Activated CD4-positive, alpha-beta T cell treated with anti-CD3 and anti-CD28 coated beads, Interleukin-2, amount 50 U/mL, for 16 hours (primary cell): ENCODE measurements at places on chromosomes 11 and 22.

DNA sequence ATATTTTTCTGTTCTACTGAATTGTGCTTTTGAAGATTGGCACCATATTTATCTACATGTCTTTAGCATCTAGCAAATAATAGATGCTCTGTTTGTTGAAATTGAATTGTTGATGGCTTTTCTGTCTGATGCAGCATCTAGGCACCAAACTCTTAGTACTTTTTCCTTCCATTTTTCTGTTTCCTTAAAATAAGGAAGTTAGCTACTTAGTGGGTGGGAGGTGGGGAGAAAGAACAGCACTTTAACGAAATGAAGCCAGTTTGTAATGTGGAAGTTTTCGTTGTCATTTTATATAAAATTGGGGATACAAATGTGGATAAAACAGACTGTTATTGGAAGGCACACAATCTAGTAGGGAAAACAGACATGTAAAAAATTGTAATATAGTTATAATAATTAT, 76.6 kb downstream of the HIPK3 start:
- no peak for DNase-seq

- no peak for DNase-seq
Observed at GRCh38 chr22:47673557-47673956, 911.1 kb downstream of the TBC1D22A start.

- no peak for DNase-seq
Observed at GRCh38 chr11:47413908-47414684, 5.7 kb downstream of the SLC39A13 start.

- DNase-seq = no peak
Observed at GRCh38 chr11:122270535-122270934, 154.5 kb upstream of the BLID start.

DNA sequence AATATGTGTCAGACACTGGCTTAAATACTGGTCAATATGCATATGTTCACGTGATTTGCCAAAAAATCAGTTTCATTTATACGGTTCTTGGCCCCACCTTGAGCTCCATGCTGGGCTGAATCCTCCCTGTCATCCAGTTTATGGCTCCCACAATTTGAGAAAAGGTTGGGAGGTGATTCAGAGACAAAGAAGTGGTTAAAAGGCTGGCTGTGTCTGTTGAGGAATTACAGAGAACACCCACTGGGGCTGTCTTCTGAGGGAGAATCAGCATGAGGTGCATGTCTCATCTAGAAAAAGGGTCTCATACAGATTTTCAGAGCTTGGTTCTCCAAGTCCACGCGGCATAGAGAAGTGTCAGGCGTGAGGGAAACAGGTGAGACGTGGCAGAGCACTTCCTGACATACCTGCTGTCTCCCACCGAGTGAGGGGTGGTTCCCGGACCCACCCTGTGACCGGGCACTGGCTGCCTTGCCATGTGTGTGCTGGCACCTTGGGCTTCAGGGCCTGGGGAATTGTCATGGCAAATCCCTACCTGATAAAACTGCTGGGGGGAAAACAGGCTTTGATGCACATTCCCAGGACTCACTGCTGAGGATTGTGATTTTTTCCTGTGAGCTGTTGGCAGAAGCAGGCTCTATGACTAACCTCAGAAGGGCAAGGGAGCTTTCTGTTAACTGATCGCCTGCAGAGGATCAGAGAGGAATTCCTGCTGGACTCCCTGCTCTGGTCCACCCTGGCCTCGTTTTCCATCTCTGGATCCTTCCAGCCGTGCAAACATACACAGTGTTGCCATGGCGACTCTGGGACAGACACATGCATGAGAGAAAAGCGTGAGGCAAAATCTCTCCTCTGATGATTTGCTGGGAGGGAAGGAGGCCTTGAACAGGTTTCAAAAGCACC, 223.6 kb downstream of the ADAMTS15 start:
- no peak for DNase-seq

GRCh38 chr11:85385547-85385946, 241.6 kb downstream of the DLG2 start:
- no peak for DNase-seq

GRCh38 chr11:118175031-118175992, 1.1 kb downstream of the SCN2B start:
- no peak for DNase-seq

- DNase-seq = peak; percentile 18
Observed at GRCh38 chr11:124867700-124868099, 2.5 kb downstream of the ROBO3 start.

DNA sequence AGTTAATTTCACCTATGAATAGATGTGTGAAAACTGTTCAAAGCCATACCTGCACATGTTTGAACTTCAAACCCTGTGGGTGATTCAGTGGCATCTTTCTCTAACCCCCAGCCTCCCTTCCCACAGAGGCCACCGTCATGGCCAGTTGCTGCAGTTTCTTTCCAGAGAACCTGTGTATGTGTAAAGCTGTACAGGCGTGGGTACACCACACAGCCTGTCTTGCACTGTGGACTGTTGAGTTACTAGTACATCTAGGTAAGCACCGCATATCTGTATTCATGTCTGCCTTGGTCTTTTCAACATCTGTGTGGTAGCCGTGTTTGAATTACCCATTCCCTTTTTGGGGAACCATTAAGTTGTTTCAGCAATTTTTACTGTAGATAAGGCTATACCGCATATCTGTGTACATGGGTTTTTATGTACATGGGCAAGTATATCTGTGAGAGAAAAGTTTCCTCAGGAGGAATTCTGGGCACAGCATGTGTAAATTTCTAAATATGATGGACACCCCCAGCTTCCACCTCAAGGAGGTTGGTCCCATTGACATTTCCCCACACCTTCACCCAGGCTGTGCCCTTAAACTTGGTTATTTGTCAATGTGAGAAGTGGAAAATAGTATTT, 13.9 kb downstream of the NEAT1 start:
- no peak for DNase-seq

- DNase-seq = no peak
Observed at GRCh38 chr11:70128435-70128906, 50.4 kb downstream of the ANO1 start.

DNA sequence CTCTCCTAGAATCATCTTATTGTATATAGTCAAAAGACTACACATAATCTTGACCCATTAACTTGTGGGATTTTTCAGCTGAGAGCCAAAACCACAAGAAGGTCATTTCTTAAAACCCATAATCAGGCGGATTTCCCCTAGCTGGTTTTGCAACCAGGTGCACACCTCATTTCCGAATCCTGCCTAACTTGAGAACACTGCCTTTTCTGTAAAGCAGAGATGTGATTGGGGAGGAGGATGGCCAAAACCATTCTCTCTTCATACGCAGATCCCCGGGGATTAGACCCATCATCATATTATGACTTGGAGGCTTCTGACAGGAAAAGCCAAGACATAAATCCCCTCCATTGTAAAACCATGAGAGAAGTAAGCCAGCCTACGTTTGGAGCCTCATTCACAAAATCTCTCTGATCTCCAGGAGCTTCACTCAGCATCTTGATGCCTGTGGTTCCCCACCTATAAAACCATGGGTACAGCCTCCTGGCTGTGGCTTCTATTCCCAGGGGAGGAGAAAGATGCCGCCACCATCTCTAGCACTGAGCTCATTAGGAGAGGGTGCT, 191.3 kb downstream of the KIF18A start:
- DNase-seq = no peak

- no peak for DNase-seq
Observed at GRCh38 chr11:109184376-109184775, 237.6 kb upstream of the C11orf87 start.

- DNase-seq = peak; percentile 53
Observed at GRCh38 chr22:49767355-49768062, 60.2 kb downstream of the BRD1 start.

- no peak for DNase-seq
Observed at GRCh38 chr11:72832301-72833082, 18.3 kb downstream of the ATG16L2 start.

GRCh38 chr11:122220321-122220720, 104.3 kb upstream of the BLID start:
- no peak for DNase-seq

DNA sequence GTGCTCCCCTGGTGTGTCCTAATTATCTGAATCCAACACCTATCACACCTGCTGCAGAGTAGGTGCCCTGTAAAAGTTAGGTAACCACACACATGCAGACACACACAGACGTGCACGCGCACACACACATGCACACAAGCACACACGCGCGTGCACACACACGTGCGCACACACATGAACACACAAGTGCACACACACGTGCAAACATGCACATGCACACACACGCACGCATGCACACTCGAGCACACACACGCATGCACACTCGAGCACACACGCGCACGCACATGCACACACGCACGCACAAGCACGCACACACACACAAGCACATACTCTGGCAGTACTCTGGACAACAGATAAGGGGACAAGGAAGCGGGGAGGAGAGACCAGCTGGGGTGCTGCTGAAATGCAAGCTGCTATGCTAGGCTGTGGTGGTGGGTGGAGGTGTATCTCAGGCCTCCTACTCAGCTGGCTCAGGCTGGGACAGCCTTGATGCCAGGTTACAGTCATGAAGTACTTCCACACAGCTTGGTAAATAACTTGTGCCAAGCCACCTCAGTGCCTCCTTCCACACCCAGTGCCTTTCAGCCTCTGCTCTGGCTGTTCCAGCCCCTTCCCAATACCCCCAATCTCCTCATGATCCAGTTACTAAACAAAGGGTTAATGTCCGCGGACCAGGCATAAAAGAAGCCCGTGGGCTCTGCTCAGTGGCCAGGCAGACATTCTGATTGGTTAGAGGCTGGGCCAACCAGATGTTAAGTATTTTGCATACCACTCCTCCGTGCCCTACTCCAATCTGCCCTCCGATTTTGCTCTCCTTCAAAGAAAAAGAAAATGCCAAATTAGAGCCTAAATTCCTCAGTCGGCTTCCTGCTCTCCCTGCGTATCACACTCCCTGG, 374.1 kb downstream of the TENM4 start:
- DNase-seq = no peak

- DNase-seq = no peak
Observed at GRCh38 chr11:33944693-33945424, 53.0 kb upstream of the LMO2 start.

DNA sequence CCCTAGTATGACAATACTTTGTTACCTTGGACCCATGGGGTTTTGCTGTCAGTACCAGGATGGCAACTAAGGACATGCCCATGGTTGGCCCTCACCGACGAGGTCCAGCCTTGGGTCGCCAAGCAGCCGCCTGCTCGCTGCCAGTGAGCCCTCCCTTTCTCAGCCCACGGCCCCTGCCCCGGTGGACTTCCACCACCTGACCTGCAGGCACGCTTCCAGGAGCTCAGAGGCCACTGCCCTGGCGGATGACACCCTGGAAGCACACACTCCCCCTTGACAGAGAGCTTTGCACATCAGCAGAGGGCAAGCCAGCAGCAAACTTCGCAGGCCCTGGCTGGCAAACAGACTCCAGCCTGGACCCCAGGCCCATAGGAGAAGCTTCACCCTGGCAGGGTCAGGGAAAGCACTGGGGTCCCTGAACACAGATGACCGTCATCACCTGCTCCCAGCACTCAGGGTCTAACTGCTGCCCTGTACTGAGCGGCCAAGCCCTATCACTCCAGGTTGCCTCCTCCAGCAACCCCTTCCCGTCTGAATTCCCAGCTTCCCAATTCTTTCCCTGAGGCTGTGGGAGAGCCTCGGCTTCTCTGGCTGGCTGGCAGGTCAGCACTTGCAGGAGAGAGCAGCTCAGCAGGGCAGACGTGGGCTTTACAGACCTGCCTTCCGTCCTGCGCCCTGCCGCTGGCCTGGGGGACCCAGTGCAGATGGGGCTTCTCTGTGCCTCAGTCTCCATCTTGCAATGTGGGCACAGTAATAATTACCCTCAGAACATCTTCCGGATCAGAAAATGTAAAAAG, 2.7 kb upstream of the PPARA start:
- no peak for DNase-seq

- peak; percentile 97 for DNase-seq
Observed at GRCh38 chr11:65382033-65382803, at the start of gene SLC25A45. TSS of gene SLC25A45 (minus strand) at chr11:65382646. CDS start at chr11:65381951, 695 bp downstream.

DNA sequence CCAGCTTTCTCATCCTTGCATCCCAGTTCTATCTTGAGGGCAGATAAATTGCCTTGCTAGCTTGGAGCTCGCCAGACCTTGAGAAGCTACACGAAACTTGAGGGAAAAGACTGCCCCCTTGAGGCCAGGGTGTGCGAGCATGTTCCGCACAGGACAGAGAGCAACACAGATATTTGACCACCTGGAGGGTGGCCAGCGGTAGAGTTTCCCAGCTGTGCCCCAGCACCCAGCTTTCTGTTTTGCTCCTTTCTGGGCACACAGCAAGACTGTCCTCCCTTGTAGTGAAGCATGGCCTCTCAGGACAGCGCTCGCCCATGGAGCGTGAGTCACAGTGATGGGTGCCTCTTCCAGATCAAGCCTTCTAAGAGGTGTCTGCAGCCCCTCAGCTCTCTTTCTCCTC, 23.5 kb downstream of the SPATA19 start:
- peak; percentile 48 for DNase-seq

DNA sequence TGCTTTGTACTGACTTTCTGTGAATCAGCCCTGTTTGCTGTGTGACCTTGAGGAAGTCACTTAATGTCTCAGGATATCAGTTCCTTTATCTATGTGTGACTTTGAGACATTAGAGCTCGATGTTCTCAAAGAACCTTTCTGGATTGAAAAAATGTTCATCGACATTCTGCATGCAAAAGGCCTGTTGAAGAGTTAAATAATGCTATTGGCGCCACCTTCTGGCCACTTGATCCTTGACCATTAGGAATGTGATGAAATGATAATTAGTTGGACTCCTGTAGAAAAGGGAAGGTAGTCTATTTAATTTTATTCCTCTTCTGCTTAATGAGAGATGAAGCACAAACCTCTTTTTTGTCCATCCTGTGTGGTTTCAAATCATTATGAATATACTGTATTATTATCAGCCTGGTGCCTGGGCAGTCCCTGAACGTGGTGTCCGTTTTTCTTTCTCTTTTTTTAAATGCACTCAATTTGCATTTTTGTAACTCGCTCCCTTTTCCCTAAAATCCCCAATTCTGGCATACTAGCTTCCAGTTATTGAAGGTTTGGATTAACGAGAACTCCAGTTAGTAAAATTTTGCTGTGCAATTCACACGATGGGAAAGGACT, 20.7 kb downstream of the ELF5 start:
- peak; percentile 41 for DNase-seq

DNA sequence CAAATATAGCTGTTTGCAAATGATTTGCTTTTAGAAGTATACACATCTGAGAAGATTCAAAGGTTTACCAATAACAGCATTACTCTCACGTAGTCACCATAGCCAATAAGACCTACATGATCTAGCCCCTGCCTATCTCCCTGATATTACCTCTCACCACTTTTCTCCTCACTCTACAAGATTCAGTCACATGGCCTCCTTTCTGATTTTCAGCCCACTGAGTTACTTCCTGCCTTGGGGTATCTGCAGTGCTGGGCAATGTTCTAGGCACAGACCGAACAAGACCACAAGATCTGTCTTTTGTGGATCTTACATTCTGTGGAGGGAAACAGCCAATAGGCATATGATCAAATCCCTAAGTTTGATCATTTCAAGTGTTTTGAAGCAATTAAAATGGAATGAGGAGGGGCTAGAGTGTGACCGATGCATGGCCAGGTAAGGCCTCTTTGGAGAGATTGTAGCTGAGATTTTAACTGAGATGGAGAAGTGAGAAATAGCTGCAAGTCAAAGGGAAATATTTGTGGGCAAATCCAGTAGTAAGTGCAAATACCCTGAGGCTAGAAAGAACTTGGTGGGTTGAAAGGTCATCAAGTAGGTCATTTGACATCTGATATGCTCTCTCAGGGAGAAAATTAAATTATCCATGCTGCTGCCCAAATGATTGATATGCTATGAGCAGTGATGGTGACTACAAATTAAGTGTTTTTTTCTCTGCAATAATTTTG, 43.1 kb downstream of the ARL14EP start:
- DNase-seq = no peak
